Hematopoietic multipotent progenitor cell treated with erythropoietin and hydrocortisone succinate and interleukin-3 and kit ligand, for 8 days (in vitro differentiated cells): ENCODE measurements at places on chromosomes 11 and 22.

- no peak for DNase-seq
Measured at GRCh38 chr11:59818572-59818971, 8.0 kb upstream of the MRPL16 start.

DNA sequence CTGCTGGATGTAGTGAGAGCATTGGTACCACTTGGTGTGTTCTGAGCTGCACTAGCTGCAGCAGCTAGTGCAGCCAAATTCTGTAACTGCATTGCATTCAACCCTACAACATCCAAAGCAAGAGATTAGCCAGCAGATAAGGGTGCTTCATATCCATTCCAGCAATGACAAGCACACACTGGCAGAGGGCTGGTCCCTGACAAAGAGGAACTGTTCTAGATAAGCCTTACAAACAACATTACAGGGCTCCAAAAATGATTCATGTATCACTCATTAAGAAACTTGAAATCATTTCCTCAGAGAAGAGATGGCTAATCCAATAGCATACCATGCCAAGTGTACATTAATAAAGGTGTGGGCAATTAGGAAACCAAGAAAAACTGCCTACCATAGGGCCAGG, 28.4 kb upstream of the RAPSN start:
- peak; percentile 65 for DNase-seq

DNA sequence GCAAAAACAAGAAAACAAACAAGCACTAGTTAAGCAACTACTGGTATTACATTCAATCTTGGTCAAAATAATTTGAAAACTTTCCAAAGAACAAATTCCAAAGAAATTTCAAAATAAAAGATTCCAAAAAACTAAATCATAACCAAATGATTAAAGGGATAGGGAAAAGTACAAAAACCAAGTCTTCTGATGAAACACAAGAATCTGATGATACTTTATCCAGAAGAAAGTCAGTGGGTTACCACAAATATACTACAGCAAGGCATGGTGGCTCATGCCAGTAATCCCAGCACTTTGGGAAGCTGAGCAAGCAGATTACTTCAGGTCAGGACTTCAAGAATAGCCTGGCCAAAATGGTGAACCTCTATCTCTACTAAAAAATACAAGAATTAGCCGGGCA, 59.1 kb downstream of the NUP98 start:
- no peak for DNase-seq

DNA sequence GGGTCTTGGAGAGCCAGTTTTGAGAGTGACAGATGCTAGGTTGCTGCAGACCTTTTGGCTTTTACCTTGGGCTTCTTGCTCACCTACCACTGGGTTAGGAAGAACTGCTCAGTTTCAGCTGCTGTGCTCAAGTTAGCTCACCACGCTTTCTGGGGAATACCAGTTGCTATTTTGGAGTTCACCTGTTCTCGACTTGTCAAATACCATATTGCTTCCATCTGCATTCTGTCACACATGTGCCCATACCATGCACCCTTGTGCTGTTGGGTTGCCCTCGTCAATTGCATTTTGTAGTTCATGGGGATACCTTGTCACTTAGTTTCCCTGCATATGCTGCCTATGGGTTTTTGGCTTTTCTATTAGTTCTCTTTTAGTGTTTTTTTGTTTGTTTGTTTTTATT, 23.0 kb upstream of the BARX2 start:
- no peak for DNase-seq

- no peak for DNase-seq
Measured at GRCh38 chr11:76736773-76737495, 46.2 kb upstream of the TSKU start.

- DNase-seq = peak; percentile 100
Measured at GRCh38 chr11:64185693-64186491, at the start of gene STIP1. STIP1 (plus strand) TSS chr11:64186171; CDS start chr11:64186262, 91 bp downstream.

DNA sequence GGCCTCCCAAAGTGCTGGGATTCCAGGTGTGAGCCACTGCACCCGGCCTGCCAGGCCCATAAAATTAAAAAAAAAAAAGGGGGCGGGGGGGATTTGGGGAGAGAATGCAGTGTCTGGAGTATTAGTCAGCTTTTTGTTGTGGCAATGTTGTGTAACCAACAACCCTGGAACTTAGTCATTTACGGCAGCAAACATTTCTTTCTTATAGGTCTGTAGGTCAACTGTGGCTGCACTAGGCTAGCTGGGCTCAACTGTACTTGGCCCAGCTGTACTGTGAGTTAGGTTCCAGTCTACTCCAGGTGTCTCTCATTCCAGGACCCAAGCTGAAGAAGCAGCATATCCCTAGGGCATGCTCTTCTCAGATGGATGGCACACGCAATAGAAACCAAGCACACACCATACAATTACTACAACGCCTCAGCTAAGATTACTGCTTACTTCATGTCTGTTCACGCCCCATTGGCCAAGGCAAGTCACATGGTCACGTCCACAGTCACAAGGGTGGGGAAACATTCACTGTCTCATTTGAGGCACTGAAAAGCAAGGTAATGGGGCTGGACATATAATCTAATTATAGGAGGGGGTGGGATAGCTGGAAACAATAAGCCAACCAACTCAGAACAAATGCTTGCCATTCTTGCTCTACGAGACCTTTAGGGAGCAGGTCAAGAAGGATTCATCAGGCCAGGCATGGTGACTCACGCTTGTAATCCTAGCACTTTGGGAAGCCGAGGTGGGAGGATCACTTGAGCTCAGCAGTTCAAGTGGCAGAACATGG, 10.4 kb upstream of the SPINDOC start:
- DNase-seq = no peak

DNA sequence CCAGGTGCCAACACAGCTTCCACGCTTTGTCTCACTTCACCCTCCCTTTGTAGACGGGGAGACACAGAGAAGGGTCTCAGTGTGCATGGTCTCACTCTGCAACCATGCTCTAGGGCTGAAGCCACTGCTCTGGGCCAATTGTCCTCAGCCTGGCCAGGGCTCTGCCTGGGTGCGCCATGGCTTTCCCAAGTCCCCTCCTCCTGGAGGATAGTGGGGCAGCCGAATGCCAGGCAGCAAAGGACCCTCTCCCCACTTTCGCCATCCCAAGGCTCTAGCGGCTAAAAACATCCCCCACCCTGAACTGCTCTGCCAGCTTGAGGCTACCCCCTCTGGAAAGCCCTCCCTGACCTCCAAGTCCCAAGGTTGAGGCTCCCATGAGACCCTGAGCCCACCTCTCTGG, 20.4 kb upstream of the MYEOV start:
- DNase-seq = no peak

GRCh38 chr11:72451831-72452376, 17.6 kb upstream of the CLPB start:
- DNase-seq = no peak

GRCh38 chr22:26658671-26659478, 1.5 kb downstream of the MIAT start:
- DNase-seq = peak; percentile 90

DNA sequence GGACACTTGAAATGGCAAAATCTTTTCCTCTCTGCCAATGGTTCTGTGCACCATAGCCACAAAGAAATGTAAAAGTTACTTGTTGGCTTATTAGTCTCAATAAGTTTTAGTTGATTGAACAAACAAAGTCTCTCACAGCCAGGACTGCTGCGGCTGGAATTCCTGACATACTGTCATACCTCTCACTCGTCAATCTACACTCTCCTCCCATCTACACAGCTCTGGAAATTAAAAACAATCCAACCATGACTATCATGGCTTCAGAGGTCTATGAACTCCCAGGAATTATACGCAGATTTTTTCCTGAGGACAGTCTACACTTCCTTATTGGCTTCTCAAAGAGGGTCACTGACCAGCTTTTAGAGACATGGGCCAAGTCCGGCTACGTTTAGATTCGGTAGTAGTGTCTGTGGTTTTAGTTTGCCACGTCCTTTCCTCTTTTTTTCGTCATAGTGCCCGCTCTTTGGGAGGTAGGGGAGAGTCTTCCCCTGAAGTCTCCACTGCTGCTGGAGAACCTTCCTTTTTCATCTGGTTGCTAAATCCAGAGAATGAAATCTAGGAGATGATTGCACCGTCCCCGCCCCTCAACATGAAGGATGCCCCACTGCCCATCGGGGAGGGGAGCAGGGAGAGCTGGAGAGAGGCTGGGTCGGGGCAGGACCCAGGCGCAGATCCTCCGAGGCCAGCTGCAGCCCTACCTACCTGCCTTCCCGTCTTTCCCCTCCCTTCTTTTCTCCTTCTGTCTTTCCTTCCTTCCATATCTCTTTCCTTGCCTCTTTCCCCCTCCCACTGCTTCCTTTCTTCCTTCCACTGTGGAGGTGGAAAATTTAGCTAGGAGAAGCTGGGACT, 1.0 kb upstream of the PLEKHB1 start:
- DNase-seq = no peak

GRCh38 chr11:75135651-75136050, 15.3 kb upstream of the SLCO2B1 start:
- no peak for DNase-seq

DNA sequence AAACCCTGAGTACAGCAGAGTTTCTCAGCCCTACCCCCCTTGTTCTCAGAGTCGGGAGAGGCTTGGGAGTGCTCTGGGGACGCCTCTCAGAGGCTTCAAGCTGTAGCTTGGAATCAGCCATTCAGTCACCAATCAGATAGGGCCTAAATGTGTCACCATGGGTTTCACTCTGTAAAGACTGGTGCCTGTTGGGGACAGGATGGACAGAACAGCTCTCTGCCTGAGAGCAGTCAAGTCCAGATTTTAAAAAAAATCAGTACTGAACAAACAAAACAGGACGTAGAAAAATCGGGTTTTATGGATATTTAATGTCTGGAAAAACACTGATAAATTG, 1.3 kb downstream of the FADD start:
- peak; percentile 51 for DNase-seq

- DNase-seq = no peak
Measured at GRCh38 chr22:50732681-50733080, 5.3 kb upstream of the ACR start.

DNA sequence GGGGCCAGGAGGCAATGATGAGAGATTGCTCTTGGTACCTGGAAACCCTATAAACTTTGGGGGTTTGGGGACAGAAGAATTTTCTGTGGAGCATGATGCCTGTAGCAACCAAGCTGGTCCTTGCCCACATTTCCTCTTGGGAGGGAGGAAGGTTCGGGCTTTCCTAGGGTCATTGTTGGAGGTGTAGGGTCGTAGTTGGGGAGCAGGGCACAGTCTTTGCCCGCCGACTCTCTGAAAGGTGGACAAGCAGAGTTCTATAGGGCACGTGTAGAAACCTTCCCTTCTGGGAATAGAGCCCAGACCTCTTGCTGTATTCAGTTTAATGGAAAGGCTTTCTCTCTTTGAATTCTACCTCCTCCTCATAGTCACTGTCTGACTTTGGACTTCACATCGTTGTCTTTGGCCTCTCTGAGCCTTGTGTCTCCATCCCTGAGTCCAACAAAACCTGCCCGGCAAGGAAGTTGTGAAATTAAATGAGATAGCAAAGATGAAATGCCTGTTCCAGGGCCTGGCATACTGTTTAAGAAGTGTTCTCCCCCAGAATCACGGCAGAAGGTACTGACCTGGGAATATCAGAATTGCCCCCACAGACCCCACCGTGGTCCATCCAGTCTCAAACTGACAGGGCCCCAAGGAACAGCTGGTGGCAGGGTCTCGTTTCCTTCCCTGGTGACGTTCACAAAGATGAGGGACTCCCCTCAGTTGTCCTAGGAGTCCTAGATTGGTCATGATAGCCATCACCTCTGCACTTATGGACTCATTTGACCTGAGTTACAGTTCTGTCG, 1.6 kb downstream of the PRDM11 start:
- DNase-seq = no peak

DNA sequence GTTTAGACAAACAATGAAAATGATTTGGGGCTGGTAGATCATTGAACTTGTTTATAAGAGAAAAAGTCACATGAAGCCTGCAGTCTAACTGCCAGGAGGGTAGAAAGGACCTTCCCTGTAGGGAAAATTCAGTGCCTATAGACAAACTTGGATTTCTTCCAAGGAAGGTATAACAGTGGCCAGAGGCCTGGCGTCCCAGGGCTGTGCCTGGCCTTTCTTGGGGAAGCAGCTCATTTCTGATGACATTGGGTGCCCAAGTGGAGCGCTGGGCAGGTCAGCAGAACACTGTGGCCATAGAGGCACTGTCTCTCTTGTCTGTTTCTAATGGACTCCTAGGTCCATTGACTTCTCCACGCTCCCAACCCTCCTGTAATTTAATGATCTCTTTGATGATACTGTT, 6.6 kb upstream of the FXYD6 start:
- no peak for DNase-seq

GRCh38 chr11:3155216-3155615, 9.9 kb downstream of the OSBPL5 start:
- no peak for DNase-seq

GRCh38 chr11:43947003-43947500, 4.6 kb downstream of the C11orf96 start:
- peak; percentile 67 for DNase-seq

GRCh38 chr11:80144897-80145594, 704.2 kb upstream of the TENM4 start:
- DNase-seq = no peak

- no peak for DNase-seq
Measured at GRCh38 chr11:122367809-122368231, 251.8 kb upstream of the BLID start.

DNA sequence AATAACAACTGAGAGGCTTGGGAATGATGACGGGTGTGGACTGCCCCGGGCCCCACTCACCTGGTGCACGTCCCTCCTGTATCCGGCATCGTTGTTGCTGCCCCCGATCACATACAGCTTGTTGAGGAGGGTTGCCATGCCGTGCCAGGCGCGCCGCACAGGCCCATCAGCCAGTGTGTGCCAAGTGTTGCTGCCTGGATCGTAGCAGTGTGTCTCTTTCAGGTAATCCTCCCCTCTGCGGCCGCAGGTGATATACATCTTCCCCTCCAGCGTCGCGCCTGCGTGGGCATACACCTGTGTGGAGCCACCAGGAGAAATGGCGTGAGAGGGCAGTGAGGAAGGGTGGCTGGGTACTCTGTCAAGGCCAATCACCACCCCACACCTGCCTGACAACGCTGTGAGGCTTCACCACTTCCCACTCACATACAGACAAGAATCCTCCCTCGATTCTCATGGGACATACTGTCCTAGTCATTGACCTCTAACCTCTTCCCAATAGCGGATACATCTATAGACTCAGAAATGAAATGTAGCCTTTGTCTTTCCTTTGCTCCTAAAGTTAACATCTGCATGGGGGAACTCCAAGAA, 8.9 kb upstream of the SCARF2 start:
- DNase-seq = no peak

- no peak for DNase-seq
Measured at GRCh38 chr22:49080631-49081030, 747.0 kb downstream of the BRD1 start.

- no peak for DNase-seq
Measured at GRCh38 chr22:21731503-21731902, 4.1 kb downstream of the YPEL1 start.
